ENCODE measurements at places on chromosomes 1 and 21. TPM values are rescaled to one million over a fixed set of nuclear protein-coding genes. Genes with fewer than 3 reads are reported as not detected.

IGSF9 gene
- 19.6 TPM for total RNA-seq

ELOVL1 gene
- 66.8 TPM for total RNA-seq

- DNase-seq: no peak
Measured at GRCh38 chr1:82778612-82779011, 977.9 kb downstream of the ADGRL2 start.

DNA sequence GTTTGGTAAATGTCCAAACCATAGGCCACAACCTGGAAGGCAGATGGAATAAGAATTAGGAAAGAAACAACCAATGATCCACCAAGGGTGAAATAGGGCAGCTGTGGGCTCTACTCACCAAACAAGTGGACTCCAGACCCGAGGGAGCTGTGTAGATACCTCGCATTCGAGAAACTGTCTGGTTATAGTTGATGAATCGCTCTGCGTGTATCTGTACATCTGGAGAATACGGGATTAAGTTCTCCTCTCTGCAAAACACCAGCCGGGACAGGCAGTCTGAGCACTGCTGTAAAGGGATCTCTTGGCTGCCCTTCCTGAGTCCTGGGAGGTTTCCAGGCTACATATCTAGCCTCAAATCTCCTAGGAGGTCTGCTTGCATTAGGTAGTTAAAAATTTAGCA, 9.4 kb upstream of the UBR4 start:
- DNase-seq: no peak

DNA sequence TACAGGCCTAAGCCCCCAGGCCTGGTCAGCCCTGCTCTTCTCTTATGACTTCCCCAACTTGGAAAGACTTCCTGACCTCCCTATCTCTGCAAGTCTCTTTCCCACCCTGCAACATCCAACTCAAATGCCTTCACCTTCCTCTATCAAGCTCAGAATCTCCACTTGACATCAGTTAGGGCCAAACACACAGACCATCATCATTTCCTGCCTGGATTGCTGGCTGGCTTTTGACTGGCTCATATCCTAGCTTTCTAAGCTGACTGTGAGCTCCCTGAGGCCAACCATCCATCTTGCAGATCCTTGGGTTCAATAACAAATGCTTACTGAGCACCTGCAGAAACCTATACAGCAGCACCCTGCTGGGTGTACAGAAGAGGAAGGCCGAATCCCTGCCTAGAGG, 137.3 kb upstream of the EDN2 start:
- no peak for DNase-seq

- no peak for DNase-seq
Measured at GRCh38 chr1:241533326-241534115, 1.3 kb downstream of the KMO start.

Measured in Caco-2 (cell line).